Stimulated activated CD8-positive, alpha-beta memory T cell treated with anti-CD3 and anti-CD28 coated beads, Interleukin-4, amount 100 ng/mL, for 1 hour (primary cell): ENCODE measurements at places on chromosomes 11 and 22.
A peak's percentile ranks its signal among the peaks of the same experiment; 100 is the strongest.

GRCh38 chr11:38046571-38047135 lies 1448.6 kb upstream of the RAG2 start:
- DNase-seq, result no peak

- no peak for DNase-seq
These were observed 3.2 kb upstream of the MRPL23 start for GRCh38 chr11:1943977-1944376.

DNA sequence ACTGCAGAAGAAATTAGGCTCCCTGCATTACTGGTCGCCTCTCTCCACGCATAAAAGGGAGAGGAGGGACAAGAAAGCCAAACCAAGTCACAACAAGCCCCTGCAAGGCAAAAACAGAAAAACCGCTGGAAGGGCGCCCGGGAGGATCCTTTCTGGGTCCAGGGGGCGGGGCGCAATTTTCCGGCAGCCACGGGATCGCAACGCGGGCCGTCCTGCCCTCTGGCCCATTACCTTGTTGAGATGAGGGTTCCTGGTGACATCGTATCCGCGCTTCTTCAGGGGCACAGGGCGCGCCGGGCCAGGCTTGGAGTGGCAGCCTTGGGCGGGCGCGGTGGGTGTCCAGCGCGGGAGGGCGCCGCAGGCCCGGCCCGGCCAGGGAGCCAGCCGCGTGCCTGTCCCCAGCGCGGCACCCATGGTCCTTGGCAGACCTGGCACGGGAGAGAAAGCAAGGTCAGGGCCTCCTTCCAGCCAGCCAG lies 847 bp downstream of the ME3 start:
- no peak for DNase-seq

DNA sequence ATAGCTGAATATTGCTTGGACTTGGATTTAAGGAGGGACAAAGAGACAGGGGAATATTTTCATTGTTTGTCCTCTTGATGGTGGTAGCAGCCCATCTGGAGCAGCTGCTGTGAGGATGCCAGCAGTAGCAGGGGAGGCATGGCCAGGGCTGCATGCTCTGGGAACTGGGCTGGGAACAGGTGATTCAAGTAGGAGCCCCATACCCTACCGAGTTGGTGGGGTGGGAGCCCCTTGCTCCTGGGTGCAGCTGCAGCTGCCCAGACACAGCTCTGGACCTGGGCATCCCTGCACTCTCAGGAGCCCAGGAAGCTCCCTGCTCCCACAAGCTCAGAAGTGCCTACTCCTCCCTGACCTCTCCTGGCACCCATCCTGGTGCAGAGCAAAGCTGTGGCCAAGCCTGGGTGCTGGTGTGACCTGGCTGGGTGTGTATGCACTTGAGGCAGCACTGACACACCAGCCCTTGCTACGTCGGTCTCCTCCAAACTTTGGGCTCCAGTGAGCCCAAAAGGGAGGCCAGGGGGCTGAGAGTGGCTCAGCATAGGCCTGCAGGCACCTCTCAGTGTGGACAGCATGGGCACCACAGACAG lies 341.8 kb upstream of the CCDC179 start:
- no peak for DNase-seq

- DNase-seq, result no peak
These were observed 37.2 kb downstream of the CKAP5 start for GRCh38 chr11:46808799-46809431.

GRCh38 chr11:131583938-131584337 lies 213.5 kb downstream of the NTM start:
- no peak for DNase-seq

DNA sequence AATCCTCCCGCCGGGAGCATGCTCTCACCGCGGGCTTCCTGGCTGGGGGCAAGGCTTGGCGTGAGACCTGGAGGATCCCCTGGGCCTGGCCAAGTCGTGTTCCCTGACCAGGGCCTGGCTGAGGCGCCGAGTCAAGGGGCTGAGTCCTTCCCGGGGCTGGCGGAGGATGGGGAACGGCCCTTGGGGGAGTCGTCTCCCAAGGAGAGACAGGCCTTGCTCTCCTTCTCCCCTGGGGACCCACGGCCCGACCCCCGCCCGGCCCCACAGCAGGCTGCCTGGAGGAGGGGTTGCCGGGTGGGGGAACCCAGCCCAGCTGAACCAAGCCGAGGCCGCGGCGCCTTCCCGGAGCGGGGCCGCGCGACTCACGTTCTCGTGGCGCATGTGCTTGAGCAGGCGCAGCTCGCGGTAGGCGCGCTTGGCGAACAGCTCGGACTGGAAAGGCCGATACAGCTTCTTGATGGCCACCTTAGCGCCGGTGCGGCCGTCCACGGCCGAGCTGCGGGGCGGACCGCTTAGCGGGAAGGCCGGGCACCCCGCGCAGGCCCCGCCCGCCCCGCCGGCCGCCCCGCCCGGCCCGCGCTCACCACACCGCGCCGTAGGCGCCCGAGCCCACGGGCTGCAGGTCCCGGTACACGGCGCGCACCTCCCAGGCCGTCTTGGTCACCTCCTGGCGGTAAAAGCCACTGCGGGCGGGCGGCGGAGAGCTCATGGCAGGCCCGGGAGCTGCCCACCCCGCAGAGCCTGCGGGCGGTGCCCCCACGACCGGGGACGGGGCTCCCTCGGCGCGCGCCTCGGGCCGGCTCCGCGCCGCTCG lies 475 bp downstream of the MAPK12 start:
- DNase-seq, result no peak

GRCh38 chr11:11798586-11799438 lies 43.0 kb upstream of the USP47 start:
- peak; percentile 55 for DNase-seq

- DNase-seq, result no peak
These were observed 127.6 kb upstream of the BMAL1 start for GRCh38 chr11:13149991-13150390.

DNA sequence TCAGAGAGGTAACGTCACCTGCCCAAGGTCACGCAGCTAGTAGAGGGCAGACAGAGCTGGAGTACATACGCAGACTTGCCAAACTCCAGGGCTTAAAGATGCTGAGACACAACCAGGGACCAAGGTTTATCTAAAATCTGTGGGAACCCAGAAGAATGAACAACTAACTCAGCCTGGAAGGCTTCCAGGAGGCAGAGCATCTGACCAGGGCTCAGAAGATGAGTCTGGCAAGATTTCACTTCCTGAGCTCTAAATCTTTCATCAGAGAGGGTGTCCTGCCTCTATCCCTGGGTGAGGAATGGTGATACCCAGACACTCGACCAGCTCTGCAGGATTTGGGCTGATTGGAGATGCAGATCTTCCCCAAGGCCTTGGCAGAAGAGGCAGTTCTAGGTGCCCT lies 9.1 kb downstream of the GAL3ST1 start:
- no peak for DNase-seq

DNA sequence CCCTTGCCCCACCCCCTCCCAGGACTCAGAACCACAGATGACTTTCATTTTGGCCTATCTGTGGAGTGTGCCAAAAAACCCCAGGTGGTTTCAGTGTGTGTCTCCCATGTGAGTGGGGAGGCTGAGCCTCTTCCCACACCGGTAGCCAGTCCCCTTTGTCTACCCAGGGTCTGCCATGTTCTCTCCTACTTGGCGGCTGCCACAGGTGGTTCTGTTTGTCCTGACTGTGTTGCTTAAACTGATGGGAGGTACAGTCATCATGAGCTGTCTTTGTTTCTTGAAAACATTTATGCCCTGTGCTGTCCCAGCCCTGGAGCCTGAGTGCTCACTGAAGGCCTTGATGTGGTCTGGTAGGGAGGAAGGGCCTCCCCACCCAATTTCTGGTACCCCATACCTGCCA lies 39.7 kb upstream of the SUSD2 start:
- no peak for DNase-seq

DNA sequence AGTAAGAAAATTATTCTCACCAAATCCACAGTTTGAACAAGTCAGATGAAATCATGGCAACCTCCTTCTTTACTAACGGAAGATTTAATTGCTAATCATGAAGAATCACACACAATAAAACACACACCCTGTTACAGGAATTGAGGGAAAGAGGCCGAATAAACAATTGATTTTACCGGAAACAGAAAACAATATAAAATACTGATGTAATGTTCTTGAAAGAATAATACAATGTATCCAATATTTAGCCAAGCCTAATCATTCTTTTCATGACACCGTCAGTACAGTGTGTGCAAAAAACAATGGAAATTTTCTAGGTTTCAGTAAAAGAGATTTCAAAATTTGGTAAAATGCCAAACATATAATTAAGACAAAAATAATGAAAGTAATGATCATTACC lies 23.4 kb downstream of the ASRGL1 start:
- no peak for DNase-seq

DNA sequence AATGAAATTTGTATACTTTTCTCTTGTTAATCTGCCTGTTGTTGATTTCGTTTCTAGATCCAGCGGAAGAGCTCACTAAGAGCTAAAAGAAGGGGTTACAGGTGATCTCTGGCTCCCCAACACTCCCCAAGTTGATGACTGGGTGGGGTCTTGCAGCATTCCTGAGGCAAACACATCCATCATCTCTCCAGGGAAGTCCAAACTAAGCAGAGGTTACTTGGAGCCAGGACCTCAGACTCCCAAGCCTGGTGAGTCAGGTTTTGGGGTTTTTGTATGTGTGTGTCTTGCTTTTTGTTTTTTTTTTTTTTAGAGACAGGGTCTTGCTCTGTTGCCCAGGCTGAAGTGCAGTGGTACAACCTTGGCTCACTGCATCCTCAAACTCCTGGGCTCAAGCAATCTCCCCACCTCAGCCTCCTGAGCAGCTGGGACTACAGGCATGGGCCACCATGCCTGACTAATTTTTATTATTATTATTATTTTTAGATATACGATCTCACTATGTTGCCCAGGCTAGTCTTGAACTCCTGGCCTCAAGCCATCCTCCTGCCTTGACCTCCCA lies 11.5 kb upstream of the RPS3 start:
- DNase-seq, result no peak

DNA sequence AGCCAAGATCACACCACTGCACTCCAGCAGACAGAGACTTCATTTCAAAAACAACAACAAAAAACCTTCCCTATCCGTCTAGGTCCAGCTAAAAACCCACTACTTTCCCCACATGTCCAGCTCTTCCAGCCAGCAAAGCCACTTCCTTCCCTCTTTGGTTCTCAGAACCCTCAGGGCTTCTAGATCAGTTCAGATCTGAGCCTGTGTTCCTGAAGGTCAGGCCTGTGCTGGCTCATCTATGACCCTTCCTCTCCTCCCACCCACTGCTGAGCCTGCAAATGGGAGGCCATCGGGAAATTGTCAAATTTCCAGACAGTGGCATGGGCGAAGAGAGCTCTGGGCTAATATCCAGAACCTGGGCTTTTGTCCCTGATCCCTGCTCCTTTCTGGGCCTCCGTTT lies 37.8 kb downstream of the SLCO2B1 start:
- DNase-seq, result no peak

DNA sequence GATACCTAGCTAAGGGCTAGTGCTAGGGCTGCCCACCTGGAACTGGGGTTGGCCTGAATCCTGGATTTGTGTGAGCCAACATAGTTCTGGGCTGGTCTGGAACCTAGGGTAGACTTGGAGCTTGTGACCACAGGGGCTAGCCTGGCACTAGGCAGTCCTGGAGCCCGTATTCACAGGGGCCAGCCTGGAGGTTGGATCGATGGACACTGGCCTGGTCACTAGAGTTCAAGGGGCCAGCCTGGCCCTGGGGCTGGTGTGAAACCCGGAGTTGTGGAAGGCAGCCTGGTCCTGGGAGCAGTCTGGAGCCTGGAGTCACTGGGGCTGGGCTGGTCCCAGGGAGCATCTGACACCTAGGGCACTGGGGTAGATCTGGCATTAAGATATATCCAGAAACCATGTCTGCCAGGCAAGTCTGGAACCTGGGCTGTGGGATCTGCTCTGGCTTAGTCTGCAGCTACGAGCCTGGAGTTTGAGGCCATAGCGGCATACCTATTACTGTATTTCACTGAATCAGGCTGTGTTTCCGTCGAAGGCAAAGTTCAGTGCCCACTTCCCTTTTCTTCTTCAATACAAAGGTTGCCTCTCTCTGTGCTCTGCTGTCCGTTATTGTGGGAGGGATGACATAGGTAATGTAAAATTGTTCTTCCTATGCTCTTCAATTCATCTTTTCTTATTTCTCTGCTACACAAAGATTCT lies 9.1 kb upstream of the GLYATL1B start:
- no peak for DNase-seq
